Activated T-cell treated with anti-CD3 and anti-CD28 coated beads, Interleukin-2, amount 50 U/mL, for 4 hours (primary cell): ENCODE measurements at places on chromosomes 7 and 10. TPM values are rescaled to one million over a fixed set of nuclear protein-coding genes. Genes with fewer than 3 reads are reported as not detected.

The LIMK1 gene
- total RNA-seq: 17.9 TPM

The KIF11 gene
- 5.8 TPM for total RNA-seq

The SH3PXD2A gene
- total RNA-seq: 2.4 TPM

The ACHE gene
- 0.32 TPM for total RNA-seq

The EEPD1 gene
- total RNA-seq: 1.4 TPM

The BCL7B gene
- 74.8 TPM for total RNA-seq

The MYPN gene
- not detected for total RNA-seq

The COMMD3 gene
- total RNA-seq: 49.3 TPM

The CDC123 gene
- total RNA-seq: 187 TPM

The EN2 gene
- total RNA-seq: not detected

The SPDYE2 gene
- not detected for total RNA-seq

The VWDE gene
- 0.13 TPM for total RNA-seq

The GBX1 gene
- not detected for total RNA-seq

The CDNF gene
- 1.0 TPM for total RNA-seq

The ACTR3C gene
- 7.0 TPM for total RNA-seq

The KMT2E gene
- total RNA-seq: 49.2 TPM

The CALHM2 gene
- total RNA-seq: 2.8 TPM

The ARMC3 gene
- total RNA-seq: not detected

The FGFBP3 gene
- 2.3 TPM for total RNA-seq

The C10orf90 gene
- not detected for total RNA-seq

The CALCR gene
- total RNA-seq: not detected

The UPK3BL2 gene
- total RNA-seq: 4.7 TPM

The ASNS gene
- total RNA-seq: 100 TPM

The H2BK1 gene
- not detected for total RNA-seq

The CEP55 gene
- 6.0 TPM for total RNA-seq
